ENCODE measurements at places on chromosomes 3 and 15.
A peak's percentile ranks its signal among the peaks of the same experiment; 100 is the strongest.

DNA sequence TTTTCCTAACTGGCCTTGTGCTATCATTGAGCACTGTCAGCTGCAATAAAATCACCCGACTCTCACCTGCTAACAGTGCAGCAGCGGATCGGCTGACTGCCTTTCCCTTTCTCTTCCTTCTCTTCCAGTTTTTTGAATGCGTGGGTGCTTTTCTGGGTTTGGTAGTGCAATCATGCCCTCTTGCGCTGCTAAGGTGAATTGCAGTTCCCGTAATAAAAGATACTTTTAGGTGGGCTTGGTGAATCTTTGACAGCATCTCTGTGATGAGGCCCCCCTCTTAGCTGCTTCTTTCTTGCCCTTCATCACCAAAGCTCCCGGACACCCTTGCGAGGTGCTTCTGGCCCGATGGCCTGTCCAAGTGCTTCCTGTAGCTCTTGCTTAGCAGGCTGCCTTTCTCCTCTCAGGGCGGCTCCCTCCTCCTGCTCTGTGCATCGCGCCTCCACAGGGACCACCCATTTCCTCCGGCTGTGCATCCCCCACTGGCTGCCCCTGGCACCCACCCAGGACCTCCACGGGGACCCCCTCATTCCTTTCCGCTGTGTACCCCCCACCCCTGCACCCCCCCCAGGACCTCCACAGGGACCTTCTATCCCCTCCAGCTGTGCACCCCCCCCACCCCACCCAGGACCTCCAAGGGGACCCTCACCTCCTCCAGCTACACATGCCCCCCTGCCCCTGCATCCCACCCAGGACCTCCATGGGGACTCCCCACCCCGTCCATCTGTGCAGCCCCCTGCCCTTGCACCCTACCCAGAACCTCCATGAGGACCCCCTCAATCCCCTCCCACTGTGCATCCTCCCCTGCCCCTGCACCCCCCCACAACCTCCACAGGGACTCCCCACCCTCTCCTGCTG is 50.8 kb upstream of the RPL32 start:
- peak; percentile 36 for DNase-seq

GRCh38 chr3:101011136-101011535 is 17.9 kb upstream of the ABI3BP start:
- no peak for DNase-seq

DNA sequence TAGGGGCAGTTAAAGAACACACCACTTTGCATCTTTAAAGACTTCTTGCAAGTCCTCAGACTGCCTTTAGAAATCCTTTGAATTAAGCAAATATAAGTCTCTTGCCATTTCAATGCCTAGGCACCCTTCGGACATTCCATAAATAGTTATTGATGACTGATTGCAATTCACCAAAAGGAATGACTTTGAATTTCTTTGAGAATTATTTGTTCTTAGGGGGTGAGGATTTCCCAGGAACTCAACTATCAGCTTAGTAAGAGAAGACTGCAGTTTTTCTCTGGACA is 495 bp upstream of the MYEF2 start:
- DNase-seq = no peak

GRCh38 chr3:49614936-49615335 is 59.2 kb upstream of the APEH start:
- no peak for DNase-seq

DNA sequence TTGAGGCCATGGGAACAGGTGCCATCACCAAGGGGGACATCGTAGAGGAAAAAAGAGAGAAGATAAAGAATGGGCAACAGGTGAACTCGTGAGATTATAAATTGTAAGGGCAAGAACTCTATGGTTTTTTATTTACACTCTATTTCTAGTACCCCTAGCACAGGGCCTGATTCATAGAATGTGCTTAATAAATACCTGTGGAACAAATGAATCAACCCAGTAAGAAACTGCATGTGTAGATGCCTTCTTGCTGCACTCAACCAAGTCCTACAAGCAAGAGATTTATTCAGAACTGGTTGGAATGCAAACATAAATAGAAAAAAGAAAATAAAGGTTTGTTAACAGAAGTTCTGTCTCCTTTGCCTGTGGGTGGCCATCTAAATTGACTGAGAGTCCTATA is 18.7 kb upstream of the KPNA1 start:
- DNase-seq = no peak

DNA sequence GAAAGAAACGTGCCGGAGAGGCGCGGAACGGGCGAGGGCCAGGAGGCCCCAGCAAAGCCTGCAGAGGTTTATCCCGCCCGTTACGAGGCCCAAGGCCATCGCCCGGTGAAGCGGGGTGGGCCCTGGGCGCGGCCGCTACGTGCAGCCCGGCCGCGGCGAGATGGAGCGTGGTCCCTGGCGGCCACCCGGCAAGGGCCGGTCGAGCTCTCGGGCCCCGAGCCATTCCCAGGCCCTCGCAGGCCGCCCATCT is 1.1 kb downstream of the PKM start:
- no peak for DNase-seq

DNA sequence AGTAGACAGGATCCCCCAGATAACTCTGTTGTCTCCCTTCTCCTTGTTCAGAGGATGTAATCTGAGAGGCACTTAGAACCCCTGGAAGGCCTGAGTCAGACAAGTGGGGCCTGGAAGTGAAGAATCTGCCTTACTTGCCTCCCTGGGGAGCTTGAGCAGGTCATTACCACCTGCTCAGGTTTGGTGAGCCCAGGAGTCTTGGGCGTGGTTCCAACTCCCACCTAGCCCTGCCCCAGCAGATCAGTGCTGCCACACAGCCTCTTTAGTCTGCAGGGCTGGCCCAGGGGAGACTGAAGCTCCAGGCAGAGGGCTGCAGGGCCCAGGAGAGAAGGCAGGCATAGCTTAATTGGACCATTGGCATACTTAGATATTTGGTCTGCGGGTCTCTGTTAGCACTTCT is 230.0 kb downstream of the ERC2 start:
- DNase-seq = no peak

DNA sequence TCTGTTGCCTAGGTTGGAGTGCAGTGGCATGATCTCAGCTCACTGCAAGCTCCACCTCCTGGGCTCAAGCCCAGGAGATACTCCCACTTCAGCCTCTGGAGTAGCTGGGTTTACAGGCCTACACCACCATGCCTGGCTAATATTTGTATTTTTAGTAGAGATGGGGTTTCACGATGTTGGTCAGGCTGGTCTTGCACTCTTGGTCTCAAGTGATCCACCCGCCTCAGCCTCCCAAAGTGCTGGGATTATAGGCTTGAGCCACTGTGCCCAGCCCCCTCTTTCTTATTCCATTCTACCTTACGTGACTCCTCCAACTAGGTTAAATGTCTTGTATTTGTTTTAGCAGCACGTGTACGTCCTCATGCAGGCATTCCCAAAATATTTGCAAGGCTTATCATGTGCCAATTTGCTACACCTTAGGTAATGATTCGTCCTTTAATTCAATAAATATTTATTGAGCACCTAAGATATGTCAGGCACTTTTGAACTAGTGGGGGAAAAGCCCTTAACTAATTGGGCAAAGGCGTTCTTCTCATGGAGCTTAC is 14.9 kb upstream of the MAGI1 start:
- no peak for DNase-seq

- no peak for DNase-seq
These were observed 25.9 kb downstream of the CCDC32 start for GRCh38 chr15:40538976-40539375.

- DNase-seq = no peak
These were observed 2.4 kb downstream of the TRPM1 start for GRCh38 chr15:31098953-31099740.

GRCh38 chr15:69686626-69687025 is 234.0 kb downstream of the RPLP1 start:
- DNase-seq = no peak
